ENCODE measurements at places on chromosomes 11 and 22.

DNA sequence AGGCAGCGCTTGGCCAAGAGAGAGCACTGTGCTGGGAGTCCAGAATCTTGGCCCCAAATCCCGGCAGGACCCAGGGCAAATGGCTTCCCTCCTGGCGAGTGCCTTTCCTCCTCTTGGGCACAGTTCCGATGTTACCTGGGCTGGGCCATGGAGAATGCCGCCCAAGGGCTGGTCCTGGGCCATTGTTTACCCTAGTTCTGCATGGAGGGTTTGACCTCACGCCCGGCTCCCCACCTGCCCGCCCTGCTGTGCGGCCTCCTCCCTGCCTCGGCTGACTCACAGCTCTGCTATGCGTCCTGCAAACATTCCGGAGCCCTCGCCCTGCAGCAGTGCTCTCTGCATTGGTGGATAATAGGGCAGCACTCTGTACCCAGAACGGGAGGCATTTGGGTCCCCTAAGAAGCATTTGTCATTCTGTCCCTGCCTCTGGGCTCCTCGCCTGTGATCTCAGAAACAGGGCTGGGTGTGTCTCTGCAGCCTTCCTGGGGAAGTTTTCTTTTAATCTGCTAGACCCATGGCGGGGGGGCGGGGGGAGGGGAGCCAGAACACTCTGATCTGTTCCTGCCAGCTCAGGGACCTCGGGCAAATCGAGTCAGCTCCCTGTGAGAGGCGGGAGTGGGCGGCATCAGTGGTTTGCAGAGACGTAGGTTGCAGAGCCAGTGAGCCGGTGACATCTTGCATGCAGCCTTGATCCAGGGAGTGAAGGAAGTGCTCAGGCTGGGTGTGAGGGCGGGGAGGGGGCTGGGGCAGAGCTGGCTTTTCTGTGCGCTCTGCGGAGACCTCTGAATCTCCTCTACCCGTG is 32.9 kb upstream of the SMIM38 start:
- DNase-seq = peak; percentile 42

DNA sequence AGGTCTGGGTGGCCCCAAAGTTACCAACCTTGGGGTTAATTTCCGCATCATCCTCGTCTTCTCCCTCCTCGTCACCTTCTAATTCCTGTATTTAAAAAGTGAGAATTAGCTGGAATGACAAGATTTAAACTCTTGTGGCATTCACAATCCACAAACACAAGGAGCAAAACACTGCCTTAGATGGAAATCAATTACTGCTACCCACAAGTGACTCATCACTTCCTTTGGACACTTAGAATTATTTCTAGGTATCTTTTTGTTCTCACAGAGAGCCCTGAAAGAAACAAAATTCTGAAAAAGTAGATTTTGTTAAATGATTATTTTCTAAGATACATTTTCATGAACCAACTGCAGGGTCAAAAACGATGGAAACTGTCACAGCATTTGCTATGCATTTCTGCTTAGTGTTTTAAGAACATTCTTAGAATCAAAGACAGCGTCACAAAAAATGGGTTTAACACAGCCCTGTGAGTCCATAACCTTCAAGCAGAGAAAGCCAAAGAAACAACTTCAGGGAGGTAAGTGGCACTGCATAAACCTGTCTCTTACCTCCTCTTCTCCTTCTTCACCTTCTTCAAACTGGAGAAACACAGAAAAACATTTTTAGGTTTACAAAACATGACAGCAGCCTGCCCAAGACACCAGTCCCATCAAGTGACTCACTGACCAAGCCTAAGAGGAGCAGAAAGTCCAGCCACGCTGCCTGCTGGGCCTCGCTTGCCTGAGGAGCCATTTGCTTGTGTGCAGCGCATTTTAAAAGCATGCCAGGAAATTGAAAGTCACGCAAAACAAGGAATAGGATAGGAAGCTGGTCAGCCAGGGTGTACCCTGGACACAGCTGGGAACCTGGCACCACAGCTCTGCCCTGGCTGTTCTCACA is 22.3 kb upstream of the PHLDA2 start:
- no peak for DNase-seq

- no peak for DNase-seq
These were observed 360.3 kb upstream of the PDGFD start for GRCh38 chr11:104524254-104524653.

DNA sequence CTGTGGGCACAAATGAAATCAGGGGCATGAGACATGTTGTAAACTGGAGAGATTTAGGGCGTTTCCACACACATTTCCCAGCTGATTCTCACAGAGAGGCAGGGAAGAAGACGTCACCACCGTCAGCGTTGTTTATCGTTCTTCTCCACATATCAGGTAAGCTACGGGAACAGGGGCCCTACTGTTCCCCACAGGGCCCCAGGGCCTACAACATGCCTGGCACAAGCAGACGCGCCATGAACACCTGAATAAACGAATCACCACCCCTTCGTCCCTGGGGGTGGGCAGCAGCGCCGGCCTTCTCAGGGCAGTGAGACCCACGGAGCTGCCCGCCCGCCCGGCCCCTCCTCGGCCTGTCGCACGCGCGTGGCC is 342 bp downstream of the EFCAB6 start:
- DNase-seq = no peak

DNA sequence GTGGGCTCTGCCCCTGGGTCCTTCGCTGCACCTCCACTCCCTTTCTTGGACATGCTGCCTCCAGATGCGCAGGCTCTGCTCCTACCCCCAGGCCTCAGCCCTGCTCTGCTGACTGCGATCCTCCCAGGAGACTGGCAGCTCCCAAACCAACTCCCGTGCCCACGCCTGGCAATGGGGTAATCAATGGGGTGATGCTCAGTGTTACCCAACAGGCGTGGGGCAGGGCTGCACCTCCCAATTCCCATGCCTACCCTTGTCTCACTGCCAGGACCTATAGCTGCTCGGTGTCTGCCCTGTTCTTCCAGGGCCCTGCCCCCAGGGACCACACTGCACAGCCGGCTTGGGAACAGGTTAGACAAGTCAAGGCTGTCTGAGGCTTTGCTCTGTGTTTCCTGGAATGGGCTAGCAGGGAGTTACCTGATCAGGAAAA is at the start of gene ALDH3B2:
ALDH3B2 (minus strand) TSS at position 182 of the 430 bp plus-strand sequence. CDS start 7,688 bp downstream, outside the sequence.
- no peak for DNase-seq

DNA sequence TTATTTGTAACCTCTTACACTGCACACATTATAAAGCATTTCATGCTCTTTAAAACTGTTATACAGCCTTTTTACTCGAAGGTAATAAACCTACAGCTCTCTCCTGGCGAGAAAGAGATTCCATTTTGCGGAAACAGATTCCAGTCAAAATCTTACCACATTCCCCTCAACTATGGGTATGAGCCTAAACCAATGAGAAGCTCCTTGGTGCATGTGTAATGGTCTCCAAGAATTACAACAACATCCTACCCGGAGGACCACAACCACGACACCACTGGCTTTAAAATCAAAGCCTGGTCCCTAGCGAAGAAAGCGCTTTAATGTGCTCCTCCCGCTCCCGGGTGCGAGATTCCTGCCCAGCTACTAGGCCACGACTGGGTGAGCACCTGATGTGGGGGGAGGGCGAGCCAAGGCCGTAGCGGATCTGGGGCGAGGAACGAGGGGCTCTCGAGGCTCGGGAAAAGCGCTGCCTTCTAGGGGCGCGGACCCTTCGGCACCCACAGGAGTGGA is 821 bp downstream of the CELF1 start:
- peak; percentile 32 for DNase-seq

GRCh38 chr11:102171101-102171500 is 60.9 kb downstream of the YAP1 start:
- no peak for DNase-seq

GRCh38 chr11:33773404-33773986 is 825 bp downstream of the FBXO3 start:
- no peak for DNase-seq

DNA sequence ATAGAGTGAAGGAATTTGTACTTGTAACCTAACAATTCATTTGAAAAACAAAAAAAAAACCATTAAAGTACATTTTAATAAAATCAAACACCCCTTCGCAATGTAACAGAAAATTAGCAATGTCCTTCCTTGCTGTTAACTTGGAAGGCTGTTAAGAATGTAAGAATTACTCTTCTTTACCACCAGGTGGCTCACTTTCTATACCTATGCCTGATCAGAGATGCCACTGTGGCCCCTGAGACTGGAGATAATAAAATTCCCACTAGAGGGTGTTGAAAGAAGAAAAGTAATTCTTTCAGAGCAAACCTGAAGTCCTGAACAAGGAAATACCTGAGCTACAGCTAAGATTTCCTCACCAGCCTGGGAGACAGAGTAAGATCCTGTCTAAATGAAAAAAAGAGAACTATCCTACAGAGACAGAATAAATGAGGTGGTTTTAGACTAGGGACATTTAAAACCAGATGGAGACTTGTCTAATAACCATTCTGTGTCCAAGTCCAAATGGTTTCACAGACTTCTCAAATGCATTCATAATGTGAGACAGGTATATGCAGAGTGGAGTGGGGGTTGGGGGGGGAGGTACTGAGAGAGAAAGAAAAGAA is 1089.3 kb downstream of the FAM181B start:
- peak; percentile 70 for DNase-seq

- no peak for DNase-seq
These were observed 60.2 kb downstream of the CASP12 start for GRCh38 chr11:104837969-104838639.

GRCh38 chr11:91761406-91762025 is 463.1 kb upstream of the FAT3 start:
- no peak for DNase-seq

DNA sequence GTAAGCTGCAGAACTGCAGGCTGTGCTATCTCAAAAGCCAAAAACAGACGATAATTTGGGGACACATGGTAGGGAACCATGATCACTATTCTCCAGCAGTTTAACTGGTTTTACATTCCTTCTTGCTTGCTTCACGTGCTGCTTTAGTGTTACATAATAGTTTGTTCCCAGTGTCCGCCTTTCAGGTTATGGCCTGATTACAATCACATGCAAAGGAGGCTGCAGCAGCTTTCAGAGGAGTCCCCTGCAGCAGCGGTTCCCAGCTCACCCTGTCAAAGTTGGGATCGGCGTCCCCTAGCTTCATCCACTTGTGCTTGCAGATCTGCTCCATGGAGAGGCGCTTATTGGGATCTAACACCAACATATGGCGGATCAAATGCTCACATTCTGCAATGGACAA is 39.2 kb upstream of the APOA1 start:
- DNase-seq = no peak
